ENCODE measurements at places on chromosomes 16 and 17.

- no peak for DNase-seq
Observed at GRCh38 chr16:81798311-81799137, 19.4 kb downstream of the PLCG2 start.

- no peak for DNase-seq
Observed at GRCh38 chr17:17979778-17980177, 7.1 kb downstream of the DRC3 start.

GRCh38 chr16:8950580-8951077 lies 13.1 kb downstream of the USP7 start:
- DNase-seq, result no peak

- no peak for DNase-seq
Observed at GRCh38 chr17:79831265-79832217, 7.7 kb downstream of the CBX4 start.

- DNase-seq, result no peak
Observed at GRCh38 chr17:19269641-19270040, 32.5 kb downstream of the EPN2 start.

DNA sequence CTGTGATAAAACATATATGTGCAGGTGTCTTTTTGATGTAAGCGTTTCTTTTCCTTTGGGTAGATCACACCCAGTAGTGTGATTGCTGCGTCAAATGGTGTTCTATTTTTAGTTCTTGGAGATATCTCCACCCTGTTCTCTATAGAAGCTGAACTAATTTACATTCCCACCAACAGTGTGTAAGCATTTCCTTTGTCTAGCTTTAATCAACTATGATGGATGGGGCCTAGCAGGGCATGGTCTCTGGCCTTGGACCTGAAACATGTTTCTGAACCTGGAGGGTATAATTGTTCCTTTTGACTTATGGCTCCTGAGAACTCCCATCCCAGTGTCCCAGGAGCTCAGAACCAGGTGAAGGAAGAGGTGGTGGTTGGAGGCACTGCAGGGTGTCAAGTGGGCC lies 93.9 kb downstream of the HAPSTR1 start:
- no peak for DNase-seq

DNA sequence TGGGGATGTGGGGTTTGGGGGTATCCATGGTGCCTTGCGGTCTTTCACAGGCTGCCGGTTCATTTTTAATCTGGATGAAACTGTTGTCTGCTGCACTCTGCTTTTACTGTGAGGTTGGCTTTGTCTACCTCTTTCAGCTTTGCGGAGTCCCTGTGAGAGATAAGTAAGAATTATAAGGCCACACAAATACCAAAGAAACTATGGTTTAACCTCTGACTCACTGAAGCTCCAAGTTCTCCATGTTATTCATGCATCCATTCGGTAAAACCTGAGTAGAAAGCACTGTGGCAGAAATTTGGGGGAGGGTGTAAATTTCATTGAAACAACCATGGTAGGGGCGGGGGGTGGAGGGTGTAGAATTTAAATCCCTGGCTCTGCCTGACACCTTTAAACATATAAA lies 30.5 kb downstream of the KIAA0753 start:
- DNase-seq, result no peak

DNA sequence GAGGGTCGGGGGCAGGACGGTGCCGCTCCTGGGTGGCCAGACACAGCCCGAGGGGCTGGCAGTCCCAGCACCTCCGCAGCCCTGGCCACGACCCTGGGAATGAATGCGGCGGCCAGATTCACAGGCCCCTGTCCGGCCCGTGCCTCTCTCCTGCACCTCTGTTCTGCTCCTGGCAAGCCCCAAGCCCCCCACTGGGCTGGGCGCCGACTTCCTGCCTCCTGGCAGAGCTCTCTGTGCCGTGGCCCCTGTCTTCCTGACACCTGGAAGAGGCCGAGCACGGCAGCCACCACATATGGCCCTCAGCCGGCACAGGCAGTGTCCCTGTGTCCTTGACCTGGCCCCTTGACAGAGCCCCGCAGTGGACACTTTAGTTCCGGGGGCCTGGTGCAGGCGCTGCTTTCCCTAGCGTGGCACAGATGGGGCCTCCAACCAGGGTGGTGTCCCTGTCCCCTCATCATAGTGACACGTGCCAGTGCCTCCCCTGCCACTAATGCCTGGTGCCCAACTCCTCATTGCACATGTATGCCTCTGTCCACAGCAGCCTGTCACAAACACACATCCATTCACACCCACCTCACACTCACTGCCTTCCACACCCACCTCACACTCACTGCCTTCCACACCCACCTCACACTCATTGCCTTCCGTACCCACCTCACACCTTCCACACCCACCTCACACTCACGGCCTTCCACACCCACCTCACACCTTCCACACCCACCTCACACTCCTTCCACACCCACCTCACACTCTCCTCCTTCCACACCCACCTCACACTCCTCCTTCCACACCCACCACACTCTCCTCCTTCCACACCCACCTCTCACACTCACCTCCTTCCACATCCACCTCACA lies 110.6 kb upstream of the PLCG2 start:
- DNase-seq, result no peak

DNA sequence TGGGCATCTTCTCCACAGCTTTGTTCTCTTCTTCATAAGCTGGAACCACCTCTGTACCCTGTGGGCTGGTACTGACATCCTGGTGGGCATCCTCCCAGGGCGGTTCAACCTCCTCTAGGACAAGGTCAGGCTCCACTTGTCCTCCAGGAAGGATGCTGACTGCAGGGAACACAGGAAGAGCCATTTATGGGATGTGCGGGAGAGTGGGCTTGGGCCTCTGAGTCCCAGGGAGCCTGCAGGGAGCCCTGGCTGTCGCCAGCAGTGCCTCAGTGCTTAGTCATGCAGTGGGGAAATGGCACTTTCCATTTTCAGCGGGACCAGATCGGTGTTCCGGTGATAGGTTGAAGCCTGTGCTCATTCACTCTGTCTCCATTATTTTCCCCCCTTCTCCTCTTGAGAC lies 20.5 kb downstream of the CNGB1 start:
- DNase-seq, result no peak

DNA sequence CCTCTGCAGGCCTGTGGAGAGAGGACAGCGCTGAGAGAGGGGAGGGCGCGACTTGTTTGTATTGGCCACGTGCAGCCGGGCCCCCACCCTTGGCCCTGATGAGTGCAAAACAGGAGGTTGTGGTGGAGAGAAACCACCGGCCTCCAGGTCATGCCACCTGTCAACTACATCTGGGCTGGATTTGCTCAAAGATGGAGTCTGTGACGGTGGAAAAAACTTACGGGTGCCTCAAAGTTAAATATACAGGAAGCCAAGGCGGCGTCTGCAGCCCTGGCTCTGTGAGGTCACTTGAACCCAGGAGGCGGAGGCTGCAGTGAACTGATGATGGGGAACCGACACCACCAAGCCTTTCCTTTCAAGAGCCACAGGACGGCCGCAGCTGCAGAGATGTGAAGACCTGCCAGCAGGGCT lies 15.7 kb downstream of the C16orf74 start:
- DNase-seq, result no peak

DNA sequence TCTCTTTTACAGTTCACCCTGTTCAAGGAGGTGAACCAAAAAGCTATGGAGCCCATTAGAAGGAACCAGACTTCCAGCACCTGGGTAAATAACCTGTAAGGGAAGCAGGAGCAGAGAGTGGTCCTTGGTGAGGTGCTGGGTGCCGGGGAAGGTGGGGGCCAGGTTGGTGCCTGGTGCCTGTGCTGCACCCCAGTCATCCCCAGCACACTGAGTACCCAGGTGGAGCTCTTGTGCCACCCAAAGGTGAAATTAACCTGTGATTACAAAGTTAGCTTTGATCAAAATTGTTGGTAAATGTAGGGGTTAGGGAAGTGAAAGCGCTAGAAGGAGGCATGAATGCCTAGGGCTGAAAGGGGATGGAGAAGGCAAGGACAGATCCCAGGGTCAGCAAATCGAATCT lies 58.6 kb downstream of the CDRT4 start:
- DNase-seq, result no peak

DNA sequence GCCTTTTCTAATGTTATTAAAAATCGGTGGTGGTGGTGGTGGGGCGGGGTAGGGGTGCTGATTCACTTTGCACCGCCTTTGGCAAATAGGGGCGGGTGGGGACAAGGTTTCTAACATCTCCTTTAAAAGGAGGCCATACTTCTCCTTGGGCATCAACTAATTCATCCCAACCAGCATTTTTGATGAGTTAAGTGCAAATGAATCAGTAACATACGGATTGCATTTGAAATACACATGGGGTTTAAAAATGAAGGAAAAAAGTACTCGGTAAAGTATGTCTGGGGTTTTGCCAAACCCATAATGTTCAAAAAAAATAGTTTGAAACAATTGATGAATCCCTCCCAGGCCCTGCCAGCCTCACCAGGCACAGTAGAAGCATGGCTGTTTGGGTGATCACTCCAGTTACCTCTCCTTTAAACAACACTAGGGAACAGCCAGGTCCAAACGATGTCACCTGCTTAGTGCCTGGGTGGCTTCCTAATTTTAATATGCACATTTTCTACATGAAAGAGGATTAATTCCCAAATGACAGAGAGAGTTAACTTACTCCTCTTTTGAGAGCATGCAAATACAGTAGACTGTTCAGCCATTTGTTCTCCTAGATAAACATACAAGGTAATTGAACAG lies 107.2 kb downstream of the ANKFN1 start:
- DNase-seq, result no peak

GRCh38 chr17:64037802-64038201 lies 17.4 kb upstream of the ICAM2 start:
- no peak for DNase-seq

- DNase-seq, result no peak
Observed at GRCh38 chr17:3730881-3731429, 7.3 kb downstream of the HASPIN start.

DNA sequence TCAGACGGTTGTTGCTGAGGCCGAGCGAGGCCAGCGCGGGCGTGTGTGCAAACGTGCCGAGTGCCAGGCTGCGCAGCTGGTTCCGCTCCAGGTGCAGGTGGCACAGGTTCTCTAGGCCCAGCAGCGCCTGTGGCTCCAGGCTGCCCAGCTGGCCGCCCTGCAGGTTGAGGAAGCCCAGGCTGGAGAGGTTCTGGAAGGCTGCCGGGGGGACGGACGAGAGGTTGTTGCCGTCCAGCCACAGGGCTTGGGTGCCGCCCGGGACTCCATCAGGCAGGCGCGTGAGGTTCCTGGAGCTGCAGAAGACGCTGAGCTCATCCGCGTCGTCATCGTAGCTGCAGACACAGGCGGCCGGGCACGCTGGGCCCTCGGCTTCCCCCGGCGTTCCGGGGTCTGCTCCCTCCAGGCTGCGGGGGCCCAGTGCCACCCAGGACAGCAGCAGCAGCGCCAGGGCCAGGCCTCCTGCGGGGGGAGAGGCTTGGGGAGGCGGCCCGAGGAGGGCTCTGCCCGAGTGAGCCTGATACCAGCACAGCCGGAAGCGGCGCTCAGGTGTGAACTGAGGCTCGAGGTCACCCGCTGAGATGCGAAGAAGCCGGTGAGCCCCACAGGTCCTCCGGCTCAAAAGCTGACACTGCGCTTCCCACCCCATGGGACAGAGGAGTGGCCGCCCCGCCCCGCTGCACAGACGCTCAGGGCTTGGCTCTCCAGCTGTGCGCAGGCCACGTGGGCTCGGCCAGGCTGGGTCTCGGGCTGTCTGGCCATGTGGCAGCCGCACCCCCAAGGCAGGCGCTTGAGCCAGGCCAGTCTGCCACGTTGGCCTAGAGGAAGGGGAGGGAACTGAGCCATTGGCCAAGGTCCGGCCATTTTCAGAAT lies 1.3 kb downstream of the IGFALS start:
- DNase-seq, result no peak

DNA sequence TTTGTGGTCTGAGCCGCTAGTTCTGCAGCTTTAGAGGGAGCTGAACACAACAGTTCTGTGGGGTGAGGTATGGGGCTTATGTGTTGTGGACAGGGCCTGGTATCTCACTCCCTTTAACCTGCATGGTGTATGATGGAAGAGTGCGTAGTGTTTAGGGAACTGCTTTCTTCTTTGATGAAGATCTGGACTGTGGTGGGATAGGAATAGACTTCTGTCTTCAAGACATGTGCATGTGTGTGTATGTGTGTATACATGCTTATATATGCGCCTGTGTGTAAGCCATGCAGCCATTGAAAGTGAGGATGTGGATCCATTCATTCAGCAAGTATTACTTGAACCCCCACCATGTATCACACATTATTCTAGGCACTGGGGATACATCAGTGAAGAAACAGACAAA lies 114.8 kb upstream of the TMEM97 start:
- DNase-seq, result no peak

DNA sequence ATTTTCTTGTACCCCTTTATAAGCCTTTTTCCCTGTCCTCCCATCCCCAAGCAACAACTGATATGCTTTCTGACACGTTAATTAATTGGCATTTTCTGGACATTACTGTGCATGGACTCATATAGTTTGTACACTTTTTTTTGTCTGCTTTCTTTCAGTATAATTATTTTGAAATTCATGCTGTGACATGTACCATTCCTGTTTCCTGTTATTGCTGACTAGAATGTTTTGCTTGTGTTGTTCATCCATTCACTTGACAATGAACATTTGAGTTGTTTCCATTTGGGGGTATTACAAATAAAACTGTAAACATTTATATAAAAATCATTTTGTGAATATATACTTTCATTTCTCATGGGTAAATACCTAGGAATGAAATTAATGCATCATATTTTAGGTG lies 50.6 kb downstream of the RBBP6 start:
- no peak for DNase-seq

Data from HuH-7 (cell line).